Motor neuron (in vitro differentiated cells): ENCODE measurements at places on chromosomes 6 and 20. TPM values are rescaled to one million over a fixed set of nuclear protein-coding genes. Genes with fewer than 3 reads are reported as not detected.
A peak's percentile ranks its signal among the peaks of the same experiment; 100 is the strongest.

Gene USP49
- 6.3 and 7.7 TPM in 2 replicates for total RNA-seq

Gene HLA-DPB1
- 1.9 and 2.3 TPM in 2 replicates for total RNA-seq

Gene PDYN
- total RNA-seq: 0.66 TPM in 1 of 2 replicates, not detected in the other

Gene GPR63
- 1.6 and 2.1 TPM in 2 replicates for total RNA-seq

GRCh38 chr20:43843096-43843964 lies 71.3 kb upstream of the TOX2 start:
- ATAC-seq: peak; percentile 65

DNA sequence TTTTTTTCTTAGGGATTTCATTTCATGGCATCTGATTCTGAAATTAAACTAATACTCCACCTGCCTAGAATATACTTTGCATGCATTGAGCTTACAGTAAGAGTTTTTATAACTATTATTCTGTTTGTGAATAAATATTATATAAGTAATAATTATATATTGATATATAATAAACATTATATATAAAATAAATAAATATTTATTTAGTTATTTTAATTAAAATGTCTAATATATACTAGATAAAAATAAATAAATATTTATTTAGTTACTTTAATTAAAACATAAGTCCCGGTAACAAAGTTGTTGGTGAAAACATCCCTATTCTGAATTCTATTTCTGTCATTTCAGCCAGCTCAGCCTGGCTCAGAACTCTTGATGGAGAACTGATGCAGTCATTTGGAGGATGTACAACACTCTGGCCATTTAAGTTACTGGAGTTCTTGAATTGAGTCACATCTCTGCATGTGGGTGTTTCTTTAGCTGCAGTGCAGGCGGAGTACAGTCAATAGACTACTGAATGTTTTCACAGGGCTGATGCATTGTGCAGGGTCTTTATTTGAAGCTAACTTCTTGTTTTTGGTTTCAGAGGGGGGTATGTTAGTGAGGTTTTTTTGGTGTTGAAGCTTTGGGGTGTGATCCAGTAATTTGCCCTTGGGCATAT lies 508.9 kb upstream of the ADGRB3 start:
- ATAC-seq: no peak

DNA sequence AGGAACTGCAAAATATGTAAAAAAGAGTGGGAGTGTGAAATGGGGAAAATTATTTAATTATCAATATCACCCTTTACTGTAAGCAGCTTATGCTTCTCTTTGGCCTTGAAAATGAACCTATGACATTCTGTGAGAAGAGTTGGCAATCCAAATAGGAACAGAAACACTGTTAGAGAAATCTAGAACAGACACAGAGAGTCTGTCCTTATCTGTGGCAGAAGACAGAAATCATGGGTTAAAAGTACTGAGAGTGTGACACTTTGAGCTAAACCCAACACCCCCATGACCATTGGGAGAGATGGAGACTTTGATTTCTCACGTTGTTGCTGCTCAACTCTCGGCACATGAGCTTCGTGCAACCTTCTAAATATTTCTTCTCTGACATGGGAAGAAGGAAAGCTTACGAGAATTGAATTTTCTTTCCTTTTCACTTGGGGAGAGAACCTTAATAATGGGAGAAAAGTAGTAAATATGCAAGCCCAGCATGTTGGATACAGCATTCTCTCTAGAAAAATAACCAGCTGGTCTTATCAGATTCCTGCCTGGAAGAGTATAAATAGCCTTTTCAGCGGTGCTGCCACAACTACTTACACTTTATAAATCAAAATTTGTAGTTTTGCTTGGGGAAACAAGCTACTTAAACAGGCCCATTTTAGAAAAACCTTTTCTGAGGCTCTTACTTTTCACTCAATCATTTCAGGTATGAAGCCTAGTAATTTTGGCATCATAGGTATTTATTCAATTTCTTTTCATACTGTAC lies 49.4 kb upstream of the NOX3 start:
- ATAC-seq: no peak

DNA sequence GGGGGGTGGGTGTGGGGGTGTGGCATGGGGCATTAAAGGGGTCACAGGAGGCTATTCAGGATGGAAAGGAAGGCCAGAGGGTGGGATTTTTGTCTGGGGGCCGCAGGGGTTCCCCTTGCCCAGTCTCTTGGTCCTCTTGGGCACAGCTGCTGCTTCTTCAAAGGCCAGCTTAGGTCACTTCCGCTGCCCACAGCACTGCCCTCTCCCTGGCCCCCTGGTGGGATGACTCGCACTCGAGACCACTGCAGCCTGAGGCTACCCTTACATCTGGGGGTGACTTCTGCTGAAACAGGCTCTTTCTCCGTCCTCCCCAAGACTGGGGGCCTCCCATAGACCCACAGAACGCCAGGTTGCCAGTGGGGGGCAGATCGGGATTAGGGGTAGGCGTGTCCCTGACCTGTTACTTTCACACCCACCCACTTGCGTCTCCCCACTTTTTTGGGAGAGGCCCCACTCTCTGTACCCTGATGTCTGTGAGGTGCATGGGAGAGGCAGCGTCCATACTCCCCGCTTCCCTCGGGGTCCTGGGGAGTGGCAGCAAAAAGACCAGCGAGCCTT lies 1.3 kb downstream of the LKAAEAR1 start:
- no peak for ATAC-seq

DNA sequence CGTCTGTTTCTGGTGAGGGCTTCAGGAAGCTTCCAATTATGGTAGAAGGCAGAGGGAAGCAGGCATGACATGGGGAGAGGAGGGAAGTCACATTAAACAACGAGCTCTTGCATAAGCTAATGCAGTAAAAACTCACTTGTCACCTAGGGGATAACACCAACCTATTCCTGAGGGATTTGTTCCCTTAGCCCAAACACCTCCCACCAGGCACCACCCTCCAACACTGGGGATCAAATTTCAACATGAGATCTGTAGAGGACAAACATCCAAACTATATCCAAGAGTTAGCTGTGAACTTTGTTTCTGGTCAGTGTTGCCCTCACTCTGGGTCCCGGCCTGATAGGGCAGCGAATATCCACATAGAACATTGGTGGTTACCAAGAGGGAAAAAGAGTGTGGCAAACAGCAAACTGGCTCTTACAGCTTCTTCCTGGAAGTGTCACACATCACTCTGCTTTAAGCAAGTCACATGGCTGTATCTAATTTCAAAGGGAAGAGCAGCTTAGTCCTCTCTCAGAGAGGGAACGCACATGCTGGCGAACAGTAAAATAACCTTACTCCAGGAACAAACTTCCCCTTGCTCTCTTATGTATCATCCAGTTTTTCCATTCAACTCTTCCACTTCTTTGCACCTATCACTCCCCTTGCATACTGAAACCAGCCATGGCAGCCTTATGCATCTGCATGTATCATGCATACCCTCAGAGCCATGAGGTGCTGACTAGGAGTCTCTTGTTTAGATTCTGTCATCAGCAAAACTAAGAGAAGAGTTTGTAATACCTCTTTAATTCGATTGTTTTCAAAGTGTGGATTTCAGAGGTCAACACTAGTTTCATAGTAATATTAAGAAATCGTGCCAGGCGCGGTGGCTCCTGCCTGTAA lies 4.8 kb upstream of the MOCS1 start:
- ATAC-seq: no peak

DNA sequence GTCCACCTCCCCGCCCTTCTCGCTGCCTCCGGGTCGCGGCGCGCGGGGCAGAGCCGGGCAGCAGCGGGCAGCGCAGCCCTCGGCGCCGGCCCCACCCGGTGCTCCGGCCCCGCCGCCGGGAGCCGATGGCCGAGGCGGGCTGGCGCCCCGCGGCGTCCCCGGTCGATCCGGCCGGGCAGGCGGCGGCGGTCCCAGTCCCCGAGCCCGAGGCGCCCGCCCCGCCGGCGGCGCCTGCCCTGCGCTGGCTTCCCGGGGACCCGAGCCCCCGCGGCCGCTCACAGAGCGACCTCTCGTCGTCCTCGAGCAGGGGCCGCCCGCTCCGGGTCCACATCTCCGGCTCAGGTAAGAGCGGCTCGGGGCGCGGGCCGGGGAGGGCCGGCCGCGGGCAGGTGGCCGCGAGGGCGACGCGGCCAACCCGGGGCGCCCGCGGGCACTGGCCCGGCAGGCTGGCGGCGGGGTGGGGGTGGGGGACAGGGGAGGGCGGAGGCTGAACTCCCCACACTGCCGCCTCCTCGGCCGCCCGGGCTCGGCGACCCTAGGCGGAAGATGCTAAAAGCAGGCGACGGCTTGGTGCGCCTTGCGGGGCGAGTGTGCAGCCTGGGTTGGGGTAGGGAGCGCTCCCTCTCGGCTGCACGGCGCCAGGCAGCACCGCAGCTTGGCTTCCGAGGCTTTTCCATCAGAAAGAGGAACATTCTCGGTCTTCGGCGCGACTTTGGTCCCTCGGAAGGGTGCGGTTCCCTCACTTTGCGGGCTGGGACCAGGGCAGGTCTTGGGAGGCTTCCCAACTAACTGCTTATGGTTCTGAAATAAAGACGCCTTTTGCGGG lies 25.6 kb upstream of the FUCA2 start:
- ATAC-seq: peak; percentile 87

GRCh38 chr6:43717822-43718221 lies 30.2 kb upstream of the MRPS18A start:
- ATAC-seq: no peak

DNA sequence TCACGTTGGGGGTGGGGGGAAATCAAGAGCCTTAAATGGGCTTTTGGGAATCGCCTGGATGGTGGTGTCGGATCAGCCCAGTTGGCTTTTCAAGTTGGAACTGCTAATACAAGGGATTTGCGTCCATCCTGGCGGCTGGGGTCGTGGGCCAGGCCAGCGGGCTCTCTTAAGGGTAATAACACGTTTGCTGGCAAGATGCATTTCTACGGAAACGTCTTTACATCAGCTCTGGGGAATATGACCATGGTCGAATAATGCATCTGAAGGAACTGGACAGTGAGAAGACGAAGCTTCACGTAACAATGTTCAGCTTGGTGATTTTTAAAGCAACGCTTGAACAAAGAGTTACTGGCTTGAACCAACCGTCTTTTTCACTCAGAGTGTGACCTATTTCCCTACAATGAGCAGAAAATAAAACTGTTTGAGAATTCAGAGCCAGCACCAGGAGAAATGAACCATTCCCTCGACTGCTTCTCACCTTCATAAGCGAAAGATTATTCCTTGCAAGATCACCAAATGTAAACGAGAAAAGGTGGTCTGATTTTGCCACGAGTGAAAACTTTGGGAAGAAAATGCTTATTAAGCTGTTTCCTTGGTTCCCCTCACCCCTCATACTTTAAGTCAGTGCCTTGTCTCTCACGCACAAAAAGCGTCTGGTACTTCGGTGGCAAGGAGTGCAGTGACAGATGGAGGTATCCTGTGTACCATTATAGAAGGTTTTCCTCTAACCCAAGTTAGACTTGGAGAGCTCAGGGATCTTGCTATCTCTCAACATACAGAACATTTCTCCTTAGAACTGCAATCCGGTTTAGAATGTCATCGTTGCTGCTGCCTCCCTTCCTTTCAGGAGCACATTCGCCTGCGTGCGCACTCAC lies 1.4 kb upstream of the MARCKS start:
- ATAC-seq: no peak

- ATAC-seq: no peak
These were observed 54.2 kb downstream of the SYNDIG1 start for GRCh38 chr20:24523661-24524060.

DNA sequence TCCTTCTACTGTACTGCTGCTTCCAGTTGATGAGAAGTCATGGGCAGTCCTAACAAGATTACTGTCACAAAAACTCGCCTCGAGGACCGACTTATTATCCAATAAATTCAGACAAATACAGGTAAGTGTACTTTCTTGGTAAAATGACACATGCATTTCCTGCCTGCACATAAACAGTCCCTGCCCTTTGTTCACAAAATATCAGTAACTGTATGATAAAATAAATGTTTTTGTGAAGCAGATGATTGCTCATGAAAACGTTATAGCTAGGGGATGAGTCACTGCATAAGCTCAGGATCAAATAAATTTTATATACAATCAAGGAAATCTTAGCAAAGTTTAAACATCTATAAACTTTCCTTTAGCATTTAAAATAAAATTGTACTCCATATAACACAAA lies 164.5 kb upstream of the RIPOR2 start:
- no peak for ATAC-seq

DNA sequence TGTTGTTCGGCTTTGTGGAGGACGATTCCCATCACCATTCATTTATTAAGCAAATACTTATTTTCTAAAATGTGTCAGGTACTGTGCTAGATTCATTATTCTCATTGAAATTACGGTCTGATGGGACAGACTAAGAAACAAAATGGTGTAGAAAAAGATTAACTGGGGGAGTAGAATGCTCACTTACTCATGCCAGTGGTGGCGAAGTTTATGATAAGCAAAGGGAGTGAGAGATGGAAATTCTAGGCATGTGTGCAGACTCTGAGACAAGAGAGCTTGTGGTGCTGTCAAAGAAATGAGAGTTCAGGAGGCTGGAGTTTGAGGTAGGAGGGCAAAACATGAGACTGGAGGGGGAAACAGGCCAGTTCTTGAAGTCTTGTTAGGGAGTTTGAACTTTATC lies 896 bp downstream of the RPP21 start:
- no peak for ATAC-seq

DNA sequence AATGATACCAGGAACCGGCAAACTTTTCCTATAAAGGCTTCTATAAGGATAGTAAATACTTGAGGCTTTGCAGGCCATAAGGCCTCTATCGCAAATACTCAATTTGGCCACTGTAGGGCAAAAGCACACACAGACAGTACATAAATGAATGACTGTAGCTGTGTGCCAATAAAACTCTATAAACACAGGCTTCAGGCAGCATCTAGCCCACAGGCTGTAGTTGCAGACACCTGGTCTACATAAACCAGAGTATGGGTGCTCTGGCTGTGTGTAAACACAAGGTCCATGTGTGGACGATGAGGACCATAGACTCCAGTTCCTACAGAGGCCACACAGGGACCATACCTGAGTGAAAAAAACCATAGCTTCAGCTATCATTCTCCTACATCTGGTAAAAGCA lies 52.2 kb downstream of the ZMYND8 start:
- no peak for ATAC-seq

DNA sequence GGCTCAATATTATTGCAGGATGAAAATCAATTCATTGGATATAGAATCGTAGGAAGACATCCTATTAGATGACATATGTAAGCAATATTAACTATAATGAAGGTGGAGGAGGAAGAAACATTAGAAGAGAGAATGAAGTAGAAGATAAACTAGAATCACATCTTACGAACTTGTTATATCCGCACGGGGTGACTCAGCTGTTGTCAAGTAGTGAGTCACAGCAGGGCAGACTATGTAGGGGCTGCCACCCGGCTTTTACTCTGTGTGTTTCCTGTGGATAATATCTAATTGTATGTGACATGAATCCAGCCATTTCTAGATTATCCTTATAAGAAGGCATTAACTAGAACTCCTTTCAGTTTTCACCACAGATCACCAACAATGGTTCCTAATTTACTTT lies 520.2 kb downstream of the DOK5 start:
- ATAC-seq: peak; percentile 91
